ENCODE measurements at places on chromosomes 7 and 10.

DNA sequence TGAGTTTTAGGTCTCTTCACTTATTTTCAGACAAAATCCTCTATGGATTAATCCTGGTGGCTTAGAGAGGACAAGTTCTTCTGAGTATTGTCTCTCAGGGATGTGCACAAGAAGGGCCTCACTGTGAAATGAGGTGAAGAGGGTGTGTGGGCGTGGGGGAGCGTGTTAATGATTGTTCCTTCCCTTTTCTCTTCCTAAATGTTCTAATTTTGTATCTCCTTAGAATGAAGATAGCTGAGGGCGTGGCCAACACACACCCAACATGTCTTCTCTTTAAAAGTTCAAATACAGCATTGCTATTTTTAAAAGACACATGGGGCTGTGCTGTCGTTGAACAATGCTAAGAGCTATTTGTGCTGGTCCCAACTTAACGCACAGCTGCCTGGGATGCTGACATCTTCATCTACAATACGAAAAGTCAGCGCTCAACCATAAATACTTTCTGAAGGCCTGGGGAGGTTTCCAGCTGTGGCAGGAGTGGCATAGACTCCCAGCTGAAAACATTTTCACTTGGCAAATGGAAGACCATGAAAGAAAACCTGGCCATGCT, 135.9 kb downstream of the JCAD start:
- no peak for DNase-seq

DNA sequence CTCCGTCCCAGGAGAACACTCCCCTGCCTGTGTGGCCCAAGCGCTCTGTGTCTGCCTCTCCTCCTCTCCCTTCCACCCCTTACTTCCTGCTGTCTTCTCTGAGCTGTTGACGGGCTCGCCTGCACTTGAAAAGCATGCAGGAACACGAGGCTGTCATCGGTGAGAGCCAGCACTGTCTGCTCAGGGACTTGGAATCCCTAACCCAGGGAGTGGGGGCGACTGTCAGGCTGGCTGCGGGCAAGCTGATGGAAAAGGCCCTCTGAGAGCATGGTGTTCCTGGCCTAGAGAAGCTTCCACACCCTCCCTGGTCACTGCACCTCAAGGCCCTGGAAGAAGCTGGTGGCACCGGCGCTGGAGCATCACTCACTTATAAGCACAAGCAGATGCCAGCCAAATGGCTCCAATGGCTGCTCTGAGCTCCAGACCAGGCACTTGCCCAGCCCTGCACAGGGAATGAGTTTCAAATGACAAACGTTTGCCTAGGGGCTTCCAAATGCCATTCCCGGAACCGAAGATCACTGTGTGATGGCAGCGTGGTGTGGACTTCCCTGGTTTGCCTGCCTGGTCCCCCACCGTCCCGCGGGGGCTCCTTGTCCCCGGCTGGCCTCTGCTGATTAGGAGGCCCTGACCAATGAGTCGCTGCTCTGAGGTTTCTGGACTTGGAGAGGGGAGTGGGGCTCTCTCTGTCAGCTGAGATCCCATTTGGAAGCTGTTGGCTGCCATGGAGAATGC, 56.7 kb upstream of the EBF3 start:
- DNase-seq: no peak

DNA sequence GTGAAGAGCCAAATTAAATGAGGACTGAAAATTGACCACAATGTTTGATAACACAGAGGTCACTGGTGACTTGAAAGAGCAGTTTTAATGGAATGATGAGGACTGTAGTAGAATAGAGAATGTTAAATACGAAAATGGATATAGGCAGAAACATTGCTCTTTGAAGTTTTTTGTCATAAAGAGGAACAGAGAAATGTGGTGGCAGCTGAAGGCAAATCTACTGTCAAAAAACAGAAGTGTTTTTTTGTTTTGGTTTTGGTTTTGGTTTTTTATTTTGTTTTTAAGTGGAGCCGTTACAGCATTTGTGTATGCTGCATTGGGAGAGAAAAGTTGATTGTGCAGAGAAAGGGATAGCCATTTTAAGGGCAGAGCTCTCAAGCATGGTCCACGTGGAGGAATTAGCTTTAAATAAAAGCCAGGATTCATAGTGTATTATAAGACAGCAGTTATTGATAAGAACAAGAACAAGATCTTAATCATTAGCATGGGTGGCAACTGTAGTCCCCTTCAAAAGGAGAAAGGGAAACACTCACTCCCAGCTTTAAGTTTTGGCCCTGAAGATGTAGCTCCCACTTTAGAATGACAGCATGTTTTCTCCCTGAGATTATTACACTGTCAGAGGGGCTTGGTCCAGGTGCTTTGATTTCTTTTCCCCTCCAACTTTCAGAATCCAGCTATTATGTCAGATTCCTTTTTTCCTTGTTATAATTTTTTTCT, 156.7 kb upstream of the BET1 start:
- DNase-seq: no peak

- DNase-seq: no peak
These were observed 25.9 kb downstream of the HSPB1 start for GRCh38 chr7:76328389-76328788.

DNA sequence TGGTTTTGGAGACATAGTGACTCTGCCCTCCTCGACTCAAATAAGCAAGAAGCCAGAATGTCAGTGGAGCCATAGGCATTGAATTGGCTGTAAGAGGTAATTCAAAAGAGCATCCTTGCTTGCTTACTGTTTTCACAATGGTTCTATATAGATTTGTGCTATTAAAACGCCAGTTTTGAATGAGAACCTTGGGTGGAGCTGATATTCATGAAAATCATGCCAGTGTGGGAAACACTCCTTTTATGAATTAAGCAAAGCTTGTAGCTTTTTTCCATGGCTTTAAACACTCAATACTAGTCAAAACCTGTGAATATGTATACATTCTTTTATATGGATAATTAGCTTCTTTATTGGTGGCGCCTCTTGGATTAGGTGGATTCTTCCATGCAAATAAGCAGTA, 252.5 kb downstream of the SLC25A13 start:
- no peak for DNase-seq

DNA sequence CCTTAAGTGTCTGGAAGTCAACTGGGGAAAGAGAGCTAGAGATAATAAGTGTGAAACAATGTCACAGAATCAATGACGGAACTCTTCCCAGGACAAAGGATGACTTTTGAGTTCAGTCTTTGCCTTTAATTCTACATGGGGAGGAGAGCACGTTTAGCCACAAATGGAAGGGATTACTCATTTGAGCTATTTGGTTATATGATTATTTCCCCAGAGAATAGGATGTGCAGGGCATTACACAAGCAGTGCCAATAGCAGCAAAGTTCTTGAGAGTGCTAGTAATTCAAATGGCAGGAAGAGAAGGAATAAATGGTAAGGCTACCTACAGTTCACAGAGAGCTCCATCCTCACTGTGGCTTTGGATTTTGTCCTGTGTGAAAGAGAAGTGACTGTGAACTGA, 6.0 kb downstream of the EGFR start:
- DNase-seq: no peak

GRCh38 chr10:72238392-72239175, 22.5 kb upstream of the ASCC1 start:
- DNase-seq: no peak

- no peak for DNase-seq
These were observed 21.9 kb upstream of the KCNK18 start for GRCh38 chr10:117175215-117175900.

DNA sequence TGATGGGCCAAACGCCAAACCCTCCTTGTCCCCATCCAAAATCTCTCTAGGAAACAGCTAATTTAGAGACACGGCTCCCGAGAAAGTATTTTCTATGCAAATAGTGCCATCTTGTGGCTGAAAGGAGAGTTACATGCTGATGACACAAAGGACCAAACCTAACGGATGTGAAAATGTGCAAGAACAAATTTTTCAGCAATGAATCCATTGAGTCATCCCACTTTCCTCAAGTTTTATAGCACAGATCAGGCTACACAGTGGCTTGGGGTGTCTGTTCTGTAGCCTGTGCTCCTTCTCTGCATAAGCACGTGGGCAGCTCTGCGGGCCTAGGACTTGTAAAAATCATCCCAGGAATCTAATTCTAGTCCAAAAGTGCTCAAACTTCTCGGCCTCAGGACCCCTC, 154.8 kb upstream of the PRR15 start:
- no peak for DNase-seq

- DNase-seq: no peak
These were observed 591.0 kb downstream of the MAGI2 start for GRCh38 chr7:78862411-78862900.

DNA sequence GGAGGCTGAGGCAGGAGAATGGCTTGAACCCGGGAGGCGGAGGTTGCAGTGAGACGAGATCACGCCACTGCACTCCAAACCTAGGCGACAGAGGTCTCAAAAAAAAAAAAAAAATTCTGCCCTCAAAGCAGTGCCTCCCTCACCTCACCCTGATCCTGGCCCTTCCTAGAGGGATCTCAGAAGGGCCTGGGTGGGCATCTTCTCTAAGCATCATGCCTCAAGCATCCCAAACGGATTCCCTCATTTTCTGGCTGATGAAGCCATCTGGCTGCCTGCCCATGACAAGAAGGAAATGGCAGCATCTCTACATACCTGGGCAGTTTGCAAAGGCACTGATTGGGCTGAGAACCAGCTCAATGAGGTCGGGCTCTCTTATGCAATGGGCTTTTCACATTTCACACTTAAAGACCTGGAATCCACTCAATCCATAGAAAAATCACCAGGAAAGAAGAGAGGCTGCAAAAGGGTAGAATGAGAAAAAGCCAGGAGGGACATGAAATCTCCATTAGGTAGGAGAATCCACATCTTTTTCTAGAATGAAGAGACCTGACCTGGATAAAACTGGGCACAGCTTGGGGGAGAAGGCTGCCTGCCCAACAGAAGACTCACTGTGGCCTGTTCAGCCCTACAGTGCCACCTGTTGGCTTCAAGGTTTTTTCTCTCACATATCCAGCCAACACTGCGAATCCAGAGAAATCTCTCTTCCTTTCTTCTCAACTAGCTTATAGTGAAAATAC, 48.1 kb downstream of the PDLIM1 start:
- no peak for DNase-seq

- no peak for DNase-seq
These were observed 655.6 kb downstream of the LRMDA start for GRCh38 chr10:76086761-76087639.

DNA sequence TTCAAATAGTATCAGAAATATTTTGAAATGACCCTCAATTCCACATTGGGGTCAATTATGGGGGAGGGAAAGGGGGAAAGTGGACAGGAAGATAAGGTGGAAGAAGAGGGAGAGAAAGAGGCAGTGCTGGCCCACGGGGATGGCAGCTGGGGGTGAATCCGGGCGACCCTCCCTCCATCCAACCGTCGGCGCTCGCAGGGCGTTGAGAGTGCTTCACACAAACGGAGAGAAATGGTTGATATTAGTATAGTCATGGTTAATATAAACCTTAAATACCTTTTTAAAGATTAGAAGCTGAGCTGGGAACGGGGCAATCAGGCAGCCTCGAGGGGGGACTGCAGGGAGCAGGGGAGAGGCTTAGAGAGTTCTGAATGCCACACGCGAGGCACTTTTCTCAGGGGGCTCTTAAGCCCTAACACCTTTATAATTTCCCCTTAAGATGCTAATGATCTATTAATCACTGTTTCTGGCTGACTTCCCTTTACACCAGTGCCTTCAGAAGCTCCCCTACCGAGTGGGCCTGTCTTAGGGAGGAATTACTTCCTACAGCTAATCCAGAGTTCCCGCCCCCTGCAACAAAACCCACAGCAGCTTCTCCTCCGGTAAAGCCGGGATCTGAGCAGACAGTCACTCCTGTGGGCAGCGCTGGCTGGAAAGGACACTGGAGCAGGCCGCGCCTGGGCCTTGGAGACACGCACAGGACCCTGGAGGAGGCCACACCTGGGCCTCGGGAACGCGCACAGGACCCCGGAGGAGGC, 39.5 kb downstream of the PRKAG2 start:
- DNase-seq: no peak

GRCh38 chr10:51368943-51369342, 294.7 kb downstream of the PRKG1 start:
- DNase-seq: no peak

DNA sequence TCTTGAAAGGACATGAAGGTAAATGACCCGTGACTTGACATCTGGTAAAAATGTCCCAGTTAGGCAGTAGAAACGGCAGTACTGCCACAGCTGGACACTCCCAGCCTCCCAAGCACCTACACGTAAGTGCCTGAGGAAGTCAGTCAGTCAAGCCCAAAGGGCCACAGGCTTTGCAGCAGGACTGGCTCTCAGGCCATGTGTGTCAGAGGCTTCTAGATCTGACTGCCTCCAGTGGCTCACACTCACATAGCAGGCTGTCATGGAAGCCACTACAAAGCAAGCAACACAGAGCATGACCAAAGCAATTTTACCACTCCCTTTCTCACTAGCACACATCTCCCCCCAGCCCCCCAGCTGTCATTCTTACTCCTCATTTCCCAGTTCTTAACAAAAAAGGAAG, 17.8 kb upstream of the CCNJ start:
- no peak for DNase-seq

GRCh38 chr10:14186245-14186644, 144.5 kb downstream of the FRMD4A start:
- no peak for DNase-seq

DNA sequence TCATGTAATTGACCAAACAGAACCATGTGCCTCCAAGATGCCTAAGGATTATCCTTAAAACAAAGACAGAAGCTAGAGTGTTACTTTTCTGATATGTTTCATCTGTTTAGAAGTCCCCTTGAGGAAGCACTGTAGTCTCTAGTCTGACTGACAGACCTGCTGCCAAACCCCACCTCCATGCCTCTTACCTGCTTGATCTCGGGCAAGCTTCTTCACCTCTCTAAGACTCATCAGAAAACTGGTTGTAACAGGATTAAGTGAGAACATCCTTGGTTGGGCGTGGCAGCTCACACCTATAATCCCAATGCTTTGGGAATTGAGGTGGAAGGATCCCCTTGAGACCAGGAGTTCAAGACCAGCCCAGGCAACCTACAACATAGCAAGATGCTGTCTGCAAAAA, 42.2 kb upstream of the OTUD1 start:
- DNase-seq: no peak

DNA sequence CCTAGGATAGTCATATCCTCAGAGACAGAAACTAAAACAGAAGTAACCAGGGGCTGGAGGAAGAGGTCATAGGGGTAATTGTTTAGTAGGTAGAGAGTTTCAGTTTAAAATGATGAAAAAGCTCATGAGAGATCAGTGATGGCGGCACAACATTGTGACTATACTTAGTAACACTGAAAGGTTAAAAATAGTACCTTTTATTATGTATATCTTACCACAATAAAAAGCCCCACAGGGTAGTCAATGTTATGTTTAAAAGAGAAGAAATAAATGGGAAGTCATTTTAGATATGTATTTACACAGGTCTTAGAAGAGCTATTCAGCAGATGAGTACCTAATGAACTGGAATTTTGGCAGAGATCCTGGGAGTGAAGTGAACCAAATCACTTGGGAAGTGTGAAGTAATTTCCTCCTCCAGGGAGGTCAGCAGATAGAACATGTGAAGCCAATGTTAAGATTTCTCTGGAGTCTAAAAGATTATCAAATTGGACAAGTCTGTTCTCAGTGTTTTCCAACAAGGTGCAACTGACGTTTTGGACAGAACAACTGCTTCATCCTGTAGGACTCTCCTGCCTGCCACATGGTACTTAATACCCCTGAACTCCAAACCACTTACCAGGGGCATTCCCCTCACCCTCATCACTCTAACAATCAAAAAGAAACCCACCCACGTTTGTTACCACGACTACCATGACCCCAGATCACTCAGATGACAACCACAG, 6.4 kb downstream of the CDCA7L start:
- no peak for DNase-seq

Data from stimulated activated CD8-positive, alpha-beta memory T cell treated with anti-CD3 and anti-CD28 coated beads, Interleukin-12 subunit alpha, Interleukin-12 subunit beta, amount 100 ng/mL, for 4 hours (primary cell).